Stimulated activated CD8-positive, alpha-beta memory T cell treated with anti-CD3 and anti-CD28 coated beads, Interleukin-4, amount 100 ng/mL, for 4 hours (primary cell): ENCODE measurements at places on chromosomes 11 and 22.

DNA sequence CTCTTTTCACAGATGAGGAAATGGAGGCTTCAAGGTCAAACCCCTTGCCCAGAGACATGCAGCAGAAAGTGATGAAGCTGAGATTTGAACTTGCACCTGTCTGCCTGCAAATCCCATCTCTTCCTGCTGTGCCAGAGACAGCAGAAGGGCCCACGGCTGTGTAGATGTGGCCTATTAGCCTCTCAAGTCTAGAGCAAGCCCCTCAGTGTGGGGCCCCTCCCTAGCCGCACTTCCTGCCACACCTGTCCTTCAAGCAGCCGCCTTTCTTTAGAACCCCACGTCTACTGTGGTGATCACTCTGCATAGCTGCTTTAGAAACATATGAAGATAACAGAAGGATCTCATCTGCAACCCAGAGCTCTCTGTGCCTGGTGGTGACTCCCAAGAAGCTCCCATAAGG lies 41.2 kb upstream of the JAM3 start:
- DNase-seq, result no peak

DNA sequence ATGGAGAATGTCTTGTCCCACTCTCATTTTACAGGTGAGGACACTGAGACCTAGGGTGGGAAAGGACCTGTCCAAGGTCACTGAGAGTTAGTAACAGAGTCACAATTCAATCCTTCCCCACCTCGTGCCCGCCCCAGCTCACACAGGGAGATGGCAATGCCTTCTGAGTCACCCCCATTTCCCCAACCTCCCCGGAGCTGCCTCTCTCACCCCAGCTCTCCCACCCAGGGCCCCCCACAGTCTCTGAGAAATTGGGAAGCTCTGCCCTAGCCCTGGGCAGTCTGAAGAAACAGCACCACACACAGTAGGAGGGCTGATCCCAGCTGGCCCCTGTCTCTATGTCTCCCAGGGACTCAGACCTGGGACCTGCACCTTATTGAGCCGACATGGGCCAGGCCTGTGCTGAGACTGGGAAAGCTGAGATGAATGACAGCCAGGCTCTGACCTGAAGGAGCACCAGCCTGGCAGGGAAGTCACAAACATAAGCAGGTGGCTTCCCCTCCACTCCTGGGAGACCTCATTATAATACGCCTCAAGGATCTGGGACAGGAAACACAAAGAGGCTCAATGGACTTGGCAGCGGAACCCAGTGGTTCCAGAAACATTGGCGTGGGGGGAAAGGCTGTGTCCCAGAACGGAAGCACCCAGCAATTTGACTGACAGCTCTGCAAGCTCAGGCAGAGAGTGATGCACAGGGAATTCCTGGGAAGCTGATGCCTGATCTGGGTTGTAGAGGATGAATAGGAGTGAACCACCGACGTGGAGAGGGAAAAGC lies 51.0 kb downstream of the CD6 start:
- DNase-seq, result no peak

GRCh38 chr22:31621507-31622124 lies 40.4 kb downstream of the PISD start:
- DNase-seq, result no peak

- no peak for DNase-seq
These were observed 34.0 kb downstream of the IRAG1 start for GRCh38 chr11:10659339-10660216.

- DNase-seq, result no peak
These were observed 591.4 kb downstream of the SOX6 start for GRCh38 chr11:15764948-15765347.

DNA sequence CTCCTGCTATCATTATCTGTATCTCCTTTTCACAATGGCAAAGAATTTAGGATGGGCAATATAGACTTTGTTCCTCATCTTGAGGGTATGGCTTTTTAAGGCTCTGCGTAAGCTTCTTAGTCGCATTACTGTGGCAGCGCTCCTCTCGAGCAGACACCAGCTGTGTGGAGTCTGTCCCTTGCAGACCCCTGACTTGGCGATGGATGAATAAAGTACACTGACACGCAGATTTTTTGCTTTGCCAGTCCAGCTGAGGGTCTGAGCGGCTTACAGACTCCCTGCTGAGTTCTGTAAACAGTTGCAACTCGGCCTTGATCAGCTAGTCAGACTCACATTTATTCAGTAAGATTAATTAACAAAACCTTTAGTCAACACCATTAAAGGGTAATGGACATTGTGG lies 390.0 kb upstream of the CNTN5 start:
- no peak for DNase-seq

GRCh38 chr11:20138707-20139106 lies 21.6 kb downstream of the DBX1 start:
- no peak for DNase-seq

- no peak for DNase-seq
These were observed 44.9 kb upstream of the RBFOX2 start for GRCh38 chr22:36073476-36073875.

DNA sequence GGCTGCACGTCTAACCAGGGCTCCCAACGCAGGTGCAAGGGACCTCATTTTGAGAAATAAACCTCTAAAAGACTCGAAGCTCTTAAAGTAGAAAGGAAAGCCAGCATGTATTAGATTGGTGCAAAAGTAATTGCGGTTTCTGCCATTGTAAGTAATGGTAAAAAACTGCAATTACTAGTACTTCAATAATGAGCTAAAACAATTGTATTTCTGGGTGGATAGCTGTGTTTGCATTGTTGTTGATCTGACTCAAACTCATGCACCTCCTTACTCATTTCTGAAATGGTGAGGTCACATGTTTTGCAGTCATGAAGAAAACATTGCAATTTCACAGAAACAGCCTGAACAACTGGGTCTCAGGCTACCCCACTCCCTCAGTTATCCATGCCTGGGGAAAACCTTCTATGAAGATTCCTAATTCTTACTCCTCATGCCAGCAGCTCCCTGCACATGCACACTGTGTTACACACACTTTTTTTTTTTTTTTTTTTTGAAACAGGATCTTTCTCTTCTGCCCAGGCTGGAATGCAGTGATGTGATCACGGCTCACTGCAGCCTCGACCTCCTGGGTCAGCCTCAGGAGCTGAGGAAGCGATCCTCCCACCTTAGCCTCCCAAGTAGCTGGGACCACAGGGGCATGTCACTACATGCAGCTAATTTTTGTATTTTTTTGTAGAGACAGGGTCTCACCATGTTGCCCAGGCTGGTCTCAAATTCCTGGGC lies 24.6 kb downstream of the VWCE start:
- no peak for DNase-seq

DNA sequence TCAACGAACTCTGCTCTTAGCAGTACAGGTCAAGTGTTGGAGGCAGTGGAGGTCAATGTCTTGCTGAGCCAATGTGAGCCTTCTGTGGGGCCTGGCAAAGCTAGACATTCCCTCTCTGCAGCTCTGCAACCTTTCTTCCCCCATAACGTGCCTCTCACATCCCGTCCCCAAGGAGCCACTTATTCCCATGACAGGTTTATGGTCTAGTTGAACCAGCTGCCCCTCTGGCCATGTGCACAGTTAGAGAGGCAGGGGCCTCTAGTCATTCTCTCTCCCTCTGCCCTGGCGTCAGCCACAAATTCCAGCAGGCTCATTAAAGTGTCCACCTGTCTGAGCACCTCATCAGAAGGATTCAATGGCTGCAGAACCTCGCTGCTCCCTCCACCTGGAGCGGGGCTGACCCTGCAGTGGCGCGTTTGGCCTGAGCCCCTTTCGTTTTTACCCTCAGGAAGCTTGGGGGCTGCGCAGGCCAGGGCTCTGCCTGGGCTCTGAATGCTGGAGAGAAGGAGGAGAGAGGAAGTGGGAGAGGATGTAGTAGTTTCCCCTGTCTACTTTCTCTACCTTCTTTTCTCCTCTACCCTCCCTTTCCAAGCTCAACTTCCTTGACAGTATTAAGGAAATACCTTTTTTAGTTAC lies 302.1 kb upstream of the B3GAT1 start:
- no peak for DNase-seq

DNA sequence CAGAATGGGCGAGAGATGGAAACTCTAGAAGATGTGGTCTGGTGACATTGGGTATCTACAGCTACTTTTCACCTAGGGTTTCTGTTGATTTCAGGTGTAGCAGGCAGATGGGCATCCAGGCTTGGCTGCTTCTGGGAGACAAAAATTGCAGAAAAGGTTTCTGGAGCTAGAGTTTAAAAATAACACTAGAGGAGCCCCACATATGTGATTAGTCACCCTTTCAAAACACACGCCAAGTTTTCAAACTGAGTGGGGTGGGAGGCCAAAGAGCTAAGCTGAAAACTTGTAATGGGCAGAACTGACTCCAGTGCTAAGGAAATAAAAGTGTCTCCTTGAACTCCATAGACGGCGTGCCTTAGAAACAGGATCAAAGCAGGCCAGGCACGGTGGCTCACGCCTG lies 80.8 kb downstream of the GRK3 start:
- DNase-seq, result no peak

DNA sequence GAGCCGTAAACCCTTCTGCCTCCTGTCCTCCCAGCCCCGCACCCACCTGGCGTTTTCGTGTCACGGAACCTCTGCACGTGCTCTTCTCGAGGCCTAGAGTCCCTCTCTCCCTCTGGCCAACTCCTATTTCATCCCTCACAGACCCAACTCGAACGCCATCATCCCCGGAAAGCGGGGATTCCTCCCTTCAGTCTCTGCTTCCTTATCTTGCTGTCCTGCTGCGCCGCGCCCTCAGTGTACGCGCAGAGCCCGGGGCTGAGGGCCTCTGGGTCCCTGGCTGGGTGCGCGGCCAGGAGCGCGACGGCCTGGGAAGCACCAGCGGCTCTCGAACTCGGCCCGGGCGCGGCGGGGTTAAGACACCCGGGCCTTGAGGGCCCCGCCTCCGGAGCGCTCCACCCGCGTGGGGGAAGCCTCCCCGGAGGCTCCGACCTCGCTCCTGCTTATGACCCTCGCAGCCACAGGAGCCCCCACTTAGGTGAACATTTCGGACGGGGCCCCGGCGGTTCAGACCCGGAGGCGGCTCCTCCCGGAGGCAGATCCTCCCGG lies 398 bp upstream of the ATG16L2 start:
- DNase-seq, result no peak

DNA sequence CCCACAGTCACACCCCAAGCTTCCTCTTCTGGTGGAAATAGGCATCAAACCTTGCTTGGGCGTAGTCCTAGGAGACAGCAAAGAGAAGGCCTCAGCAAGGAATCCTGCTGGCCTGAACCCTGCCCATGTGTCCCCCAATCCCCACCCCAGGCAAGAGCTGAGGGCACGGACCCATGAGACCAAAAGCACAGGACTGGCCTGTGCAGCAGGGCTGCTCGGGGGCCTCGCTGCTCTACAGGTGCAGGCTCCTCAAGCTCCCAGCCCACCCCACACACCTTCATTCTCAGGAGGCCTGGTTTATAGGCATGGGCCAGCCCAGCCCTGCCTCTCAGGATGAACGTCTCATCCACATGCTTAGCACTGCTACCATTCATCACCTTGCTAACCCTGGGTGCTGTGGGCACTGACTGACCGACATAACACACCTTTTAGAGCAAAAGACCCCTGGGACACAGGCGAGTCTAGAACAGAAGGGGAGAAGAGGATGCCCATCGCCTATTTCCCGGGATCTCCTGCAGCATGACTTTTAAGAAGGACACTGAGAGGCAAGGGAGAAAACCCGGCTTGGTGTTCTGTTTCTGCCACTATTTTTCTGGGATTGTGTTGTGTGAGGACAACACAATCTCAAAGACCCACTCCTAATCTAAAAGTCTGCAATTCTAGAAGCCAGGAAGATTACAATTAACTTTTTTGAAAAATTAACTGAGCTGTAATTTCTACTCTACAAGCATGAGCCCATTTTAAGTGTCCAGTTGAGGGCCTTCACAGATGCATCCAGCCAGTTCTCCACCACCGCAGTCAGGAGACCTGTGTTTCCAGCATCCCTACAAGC lies 15.4 kb downstream of the TCIRG1 start:
- no peak for DNase-seq

- no peak for DNase-seq
These were observed 454.9 kb upstream of the CADM1 start for GRCh38 chr11:115959081-115959486.

DNA sequence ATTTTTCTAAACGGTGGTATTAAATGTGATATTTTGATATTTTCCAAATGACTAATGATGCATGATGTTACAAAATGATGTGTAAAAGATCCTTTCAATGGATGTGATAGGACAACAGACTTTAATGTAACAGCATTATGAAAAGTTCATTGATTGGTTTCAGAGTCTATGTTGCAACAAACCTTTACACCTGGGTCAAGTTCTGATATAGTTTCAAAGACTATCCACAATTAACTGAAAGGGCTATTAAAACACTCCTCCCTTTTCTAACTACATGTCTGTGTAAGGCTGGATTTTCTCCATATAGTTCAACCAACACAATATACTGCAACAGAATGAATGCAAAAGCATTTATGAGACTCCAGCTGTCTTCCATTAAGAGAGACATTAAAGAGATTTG lies 35.7 kb downstream of the SMCO4 start:
- DNase-seq, result no peak

- no peak for DNase-seq
These were observed 300.0 kb upstream of the DDI1 start for GRCh38 chr11:103736315-103737036.

- peak; percentile 100 for DNase-seq
These were observed at the start of gene TMEM41B for GRCh38 chr11:9314291-9315077. TMEM41B (minus strand) TSS chr11:9314593; CDS start chr11:9314441, 152 bp downstream.

DNA sequence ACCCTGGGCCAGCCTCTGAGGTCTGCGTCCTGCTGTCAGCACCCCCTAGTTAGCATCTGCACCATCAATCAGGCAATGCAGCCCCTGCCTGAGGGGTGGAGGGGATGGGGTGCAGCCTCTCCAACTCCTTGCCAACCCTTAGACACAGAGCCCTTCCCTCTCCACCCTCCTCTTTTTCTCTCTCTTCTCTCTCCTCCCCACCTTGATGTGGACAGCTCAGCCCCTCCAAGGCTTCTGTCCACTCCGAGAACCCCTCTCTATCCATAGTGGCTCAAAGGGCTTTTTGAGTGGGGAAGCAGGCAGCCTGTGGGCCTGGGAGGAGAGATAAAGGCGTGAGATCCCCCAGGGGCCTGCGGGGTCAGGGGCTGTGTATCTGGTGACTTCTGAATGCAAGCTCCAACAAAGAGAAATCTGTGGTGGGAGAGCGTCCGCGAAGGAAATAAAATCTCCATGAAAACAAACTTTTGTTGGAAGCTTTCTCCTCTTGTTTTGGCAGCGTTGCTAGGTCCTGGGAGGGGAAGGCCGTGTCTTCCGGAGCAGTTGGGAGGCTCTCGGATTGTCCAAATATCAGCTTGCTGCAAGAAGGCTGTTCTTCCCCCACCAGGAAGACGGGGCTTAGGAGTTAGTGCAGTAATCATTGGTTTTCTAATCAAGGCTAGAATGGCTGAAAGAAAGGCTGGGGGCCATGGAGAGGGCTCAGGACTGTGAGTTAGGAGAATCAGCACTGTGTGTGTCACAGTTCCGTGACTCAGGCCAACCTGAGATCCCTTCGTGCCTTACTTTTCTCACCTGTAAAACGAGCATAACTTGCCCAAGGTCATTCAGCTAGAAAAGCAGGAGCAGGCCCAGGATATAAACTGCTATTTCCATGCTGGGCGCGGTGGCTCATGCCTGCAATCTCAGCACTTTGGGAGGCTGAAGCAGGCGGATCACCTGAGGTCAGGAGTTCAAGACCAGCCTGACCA lies 50.3 kb downstream of the PKNOX2 start:
- DNase-seq, result no peak
